ENCODE measurements at places on chromosomes 4 and X.

DNA sequence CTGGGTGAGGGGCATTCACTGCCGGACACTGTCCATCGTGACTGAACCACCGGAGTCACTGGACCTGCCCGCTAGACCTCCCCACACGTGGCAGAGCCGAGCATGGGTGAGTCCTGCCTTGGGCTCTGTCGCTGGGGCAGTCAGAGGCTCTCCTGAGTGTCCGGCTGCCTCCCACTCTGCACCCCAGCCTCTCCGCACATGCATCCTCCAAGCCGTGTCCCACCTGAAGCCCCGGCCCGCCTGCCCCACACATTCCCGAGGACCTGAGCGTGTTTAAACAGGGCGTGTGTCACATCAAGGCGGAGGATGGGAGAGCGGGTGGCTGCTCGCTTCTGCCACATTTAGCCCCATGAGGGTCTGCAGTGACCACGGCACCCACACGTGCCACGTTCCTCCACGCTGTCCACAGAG, 4.7 kb downstream of the CPLX1 start:
- no peak for DNase-seq

DNA sequence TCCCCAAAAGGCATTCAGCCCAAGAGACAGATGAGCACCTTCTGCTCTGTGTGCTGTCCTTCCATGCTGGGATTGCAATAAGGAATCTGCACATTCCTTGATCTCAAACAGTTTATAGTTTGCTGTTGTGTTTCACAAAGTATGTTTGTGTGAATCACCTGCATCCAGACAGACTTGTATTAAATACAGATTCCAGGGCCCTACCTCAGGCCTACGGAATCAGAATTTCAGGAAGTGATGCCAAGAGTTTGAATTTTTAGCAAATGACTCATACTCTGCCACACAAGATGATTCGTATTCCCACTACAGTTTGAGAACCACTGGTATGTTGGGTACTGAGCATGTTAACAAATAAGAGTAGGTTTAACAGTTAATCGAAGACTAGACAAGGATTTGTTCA, 7.0 kb downstream of the VAMP7 start:
- no peak for DNase-seq

- no peak for DNase-seq
Measured at GRCh38 chrX:124289443-124289842, 43.0 kb upstream of the TEX13D start.

DNA sequence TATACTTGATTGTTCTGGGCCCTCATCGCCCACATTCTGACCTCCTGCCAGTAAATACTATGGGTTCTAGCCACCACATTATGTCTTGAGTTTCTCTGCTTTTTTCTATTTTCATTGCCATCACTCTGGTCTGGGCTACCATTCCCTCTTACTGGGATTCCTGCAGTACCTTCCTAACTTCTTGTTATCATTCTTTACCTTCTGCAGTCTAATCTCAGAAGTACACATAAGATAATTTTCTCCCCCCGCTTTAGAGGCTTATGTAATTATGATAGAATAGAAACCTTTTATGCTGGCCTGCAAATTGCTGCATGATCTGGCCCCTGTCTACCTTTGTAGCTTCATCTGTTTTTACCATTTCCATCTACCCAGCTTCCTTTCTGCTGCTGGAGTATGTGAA, 19.2 kb downstream of the STIM2 start:
- DNase-seq, result no peak

DNA sequence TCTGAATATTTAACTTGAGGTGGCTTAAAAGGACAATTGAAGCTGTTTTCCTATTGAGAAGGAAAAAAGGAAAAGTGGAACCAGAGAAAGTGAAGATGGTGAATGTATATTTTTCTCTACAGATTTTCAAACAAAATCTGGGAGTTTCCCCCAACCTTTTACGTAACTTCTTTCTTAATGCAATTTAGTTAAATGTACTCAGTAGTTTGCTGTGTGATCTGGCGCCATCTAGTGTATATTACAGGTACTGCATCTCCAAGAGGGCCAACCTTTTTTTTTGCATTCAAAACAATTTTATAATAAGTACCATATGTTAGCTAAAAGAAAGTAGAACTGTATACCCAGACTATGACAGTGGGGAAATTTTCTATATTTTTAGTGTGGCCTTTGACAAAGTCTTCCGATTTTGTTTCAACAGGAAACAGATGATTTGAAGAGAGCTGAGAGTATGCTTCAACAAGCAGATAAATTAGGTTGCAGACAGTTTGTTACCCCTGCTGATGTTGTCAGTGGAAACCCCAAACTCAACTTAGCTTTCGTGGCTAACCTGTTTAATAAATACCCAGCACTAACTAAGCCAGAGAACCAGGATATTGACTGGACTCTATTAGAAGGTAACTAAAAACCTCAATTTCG, 82.0 kb downstream of the PLS3 start:
- no peak for DNase-seq

DNA sequence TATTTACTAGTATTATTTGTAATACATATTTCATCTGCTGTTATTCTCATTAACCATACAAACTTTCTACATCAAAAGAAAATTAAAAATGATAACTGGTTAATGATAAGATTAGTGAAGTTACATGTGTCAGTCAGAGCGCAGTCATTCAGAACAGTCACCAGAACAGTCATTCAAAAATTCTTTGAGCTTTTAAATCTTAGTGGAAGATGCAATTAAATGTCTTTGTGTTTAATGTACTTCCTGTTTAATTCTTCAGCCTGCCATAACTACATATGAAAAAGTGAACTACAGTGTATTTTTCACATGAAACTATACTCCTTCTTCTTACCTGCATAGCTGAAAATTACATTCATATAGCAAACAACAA, 179.7 kb upstream of the NDST4 start:
- no peak for DNase-seq

DNA sequence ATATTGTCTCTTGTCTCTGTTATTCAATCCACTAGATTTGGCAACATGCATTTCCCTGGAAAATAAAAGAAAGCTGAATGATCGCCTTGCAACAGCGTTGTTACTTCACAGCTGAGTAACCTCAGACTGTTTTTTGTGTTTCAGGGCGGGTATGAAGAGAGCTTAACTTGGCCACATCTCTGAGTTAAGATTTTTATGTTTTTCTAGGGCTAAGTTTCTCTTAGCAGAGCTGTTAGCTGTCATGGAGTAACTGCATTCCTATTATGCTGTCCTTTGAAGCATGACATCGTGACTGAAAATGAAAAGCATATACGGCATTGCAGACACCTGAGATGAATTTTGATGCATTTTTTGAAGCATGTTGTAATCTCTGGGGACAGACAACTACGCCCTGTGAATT, 1798.9 kb downstream of the PCDH7 start:
- no peak for DNase-seq

- DNase-seq, result no peak
Measured at GRCh38 chr4:122576261-122577188, 44.3 kb downstream of the IL21 start.

All from ecto neural progenitor cell (in vitro differentiated cells).